ENCODE measurements at places on chromosomes 3 and 15.

DNA sequence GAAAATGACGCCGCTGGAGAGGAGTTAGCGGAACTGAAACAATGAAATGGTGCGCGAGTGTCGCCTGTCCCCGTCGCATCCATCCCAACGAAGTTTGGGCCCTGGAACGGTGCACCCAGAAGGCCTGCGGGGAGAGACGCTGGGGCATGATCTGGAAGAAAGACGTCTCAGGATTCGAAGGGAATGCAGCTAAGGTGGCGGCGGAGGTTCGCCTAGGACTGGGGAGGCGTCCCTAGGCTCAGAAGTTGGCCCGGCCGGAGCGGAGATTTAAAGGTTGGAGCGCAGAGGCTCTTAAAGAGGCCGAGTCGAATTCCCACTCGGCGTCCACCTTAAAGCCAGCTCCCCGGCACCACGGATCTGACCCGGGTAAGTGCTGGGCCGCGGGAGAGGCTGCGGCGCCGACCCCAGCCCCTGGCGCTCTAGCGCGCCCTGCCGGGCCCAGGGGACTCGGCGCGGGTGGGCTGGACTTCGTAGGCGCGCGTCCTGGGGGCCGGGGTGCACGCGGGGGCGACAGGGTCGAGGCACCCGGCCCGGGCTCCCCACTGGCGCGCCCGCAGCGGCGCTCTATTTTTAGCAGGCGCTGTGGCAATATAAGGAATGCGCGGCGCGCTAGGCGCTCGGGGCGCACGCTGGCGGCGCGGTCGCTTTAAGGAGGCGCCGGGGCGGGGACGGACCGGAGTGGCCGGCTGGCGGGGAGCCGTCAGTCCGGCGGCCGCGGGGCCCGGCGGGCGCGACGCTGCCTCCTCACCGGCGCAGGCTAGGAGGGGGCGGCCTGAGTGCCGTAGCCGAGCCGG, at the start of gene MRAS:
TSS of gene MRAS (plus strand) at position 620 of the 794 bp plus-strand sequence. CDS start 24,305 bp downstream, outside the sequence.
- DNase-seq = peak; percentile 91

DNA sequence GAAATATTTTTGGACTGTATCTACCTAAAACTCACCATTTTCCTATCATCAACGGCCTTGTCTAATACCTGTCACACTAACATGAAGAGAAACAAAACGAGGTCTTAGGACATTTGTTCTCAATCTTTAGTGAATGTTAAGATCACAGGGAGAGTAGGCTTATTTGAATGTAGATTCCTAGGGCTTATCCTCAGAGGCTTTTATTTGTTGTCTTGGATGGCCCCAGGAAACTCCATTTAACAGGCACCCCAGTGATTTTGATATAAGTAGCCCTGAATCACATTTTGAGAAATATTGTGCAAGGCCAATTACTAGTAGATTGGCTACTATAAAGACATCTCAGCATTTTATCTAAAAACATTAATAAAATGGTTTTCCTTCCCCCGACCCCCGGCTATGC, 367.4 kb downstream of the GAP43 start:
- no peak for DNase-seq

GRCh38 chr15:67175643-67176071, 78.8 kb downstream of the AAGAB start:
- no peak for DNase-seq

- no peak for DNase-seq
Observed at GRCh38 chr3:119620899-119621298, 23.2 kb downstream of the PLA1A start.

DNA sequence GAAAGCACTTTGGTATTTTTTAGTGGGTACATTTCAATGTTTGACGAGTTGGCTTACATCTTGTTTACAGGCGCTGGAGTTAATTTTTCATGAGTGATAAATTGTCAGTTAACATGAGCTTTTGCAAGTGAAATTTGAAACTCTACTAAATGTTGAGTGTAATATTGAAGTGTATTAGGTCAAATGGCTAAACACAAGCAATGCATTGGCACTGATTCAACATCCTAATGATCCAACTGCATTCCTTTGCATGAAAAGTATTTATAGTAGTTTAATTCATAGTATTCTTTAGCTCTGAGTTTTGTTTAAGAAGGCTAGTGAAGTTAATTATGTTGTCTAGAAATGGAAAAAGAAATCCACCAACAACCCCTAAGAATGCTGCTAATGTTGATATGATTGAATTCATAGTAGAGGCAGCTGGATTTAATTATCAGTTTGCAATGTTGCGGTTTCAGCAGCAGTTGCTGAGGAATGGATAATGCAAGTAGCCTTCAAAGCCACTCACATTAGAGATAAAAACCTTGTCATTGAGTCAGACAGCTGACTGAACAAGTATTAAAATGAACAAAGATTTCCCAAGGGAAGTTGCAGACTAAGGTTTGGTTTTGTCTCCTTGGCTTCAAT, 245.6 kb upstream of the GOLIM4 start:
- peak; percentile 52 for DNase-seq

- no peak for DNase-seq
Observed at GRCh38 chr15:25832158-25832557, 31.0 kb downstream of the ATP10A start.

- DNase-seq = no peak
Observed at GRCh38 chr3:72006631-72007556, 221.9 kb upstream of the PROK2 start.

DNA sequence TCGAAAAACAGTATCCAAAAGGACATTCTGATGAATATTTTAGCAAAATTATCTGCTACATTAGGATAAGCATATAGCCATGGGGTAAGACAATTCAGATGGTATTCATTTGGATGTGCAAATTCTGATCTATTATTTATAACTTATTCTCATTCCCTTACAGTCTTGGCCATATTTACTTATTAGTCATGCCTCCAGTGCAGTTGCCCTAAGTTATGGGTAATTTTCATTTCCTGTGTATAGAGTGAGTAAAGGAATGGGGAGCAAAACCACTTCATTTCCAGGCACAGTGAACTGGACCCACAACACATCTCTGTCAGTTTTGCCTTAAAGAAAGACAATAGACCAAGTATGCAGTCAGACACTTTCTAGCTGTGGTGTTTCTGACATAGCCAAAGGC, 134.3 kb downstream of the POLQ start:
- no peak for DNase-seq

GRCh38 chr3:37531066-37531720, 330.5 kb upstream of the CTDSPL start:
- no peak for DNase-seq

DNA sequence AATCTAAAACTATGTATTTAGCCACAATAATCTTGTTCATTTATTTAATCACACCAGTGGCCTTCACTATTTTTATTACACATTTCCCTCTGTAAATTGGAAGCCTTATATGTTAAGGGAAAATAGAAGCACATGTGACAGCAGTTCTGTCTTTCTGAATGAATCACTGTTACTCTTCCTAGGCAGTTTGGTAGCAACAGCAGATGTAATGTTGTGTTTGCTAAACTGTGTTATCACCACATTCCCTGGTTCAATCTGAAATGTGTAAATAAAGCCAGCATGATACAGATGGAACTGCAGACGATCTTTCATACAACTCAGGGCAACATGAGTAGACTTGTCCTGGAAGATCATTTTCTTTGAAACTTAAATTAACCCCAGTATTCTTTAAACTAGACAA, 220.1 kb downstream of the MCTP2 start:
- DNase-seq = no peak
